Activated naive CD4-positive, alpha-beta T cell treated with anti-CD3 and anti-CD28 coated beads for 36 hours (primary cell): ENCODE measurements at places on chromosomes 2 and 18.

GRCh38 chr18:13217466-13217961 lies 1.0 kb upstream of the LDLRAD4 start:
- DNase-seq, result peak; percentile 65

DNA sequence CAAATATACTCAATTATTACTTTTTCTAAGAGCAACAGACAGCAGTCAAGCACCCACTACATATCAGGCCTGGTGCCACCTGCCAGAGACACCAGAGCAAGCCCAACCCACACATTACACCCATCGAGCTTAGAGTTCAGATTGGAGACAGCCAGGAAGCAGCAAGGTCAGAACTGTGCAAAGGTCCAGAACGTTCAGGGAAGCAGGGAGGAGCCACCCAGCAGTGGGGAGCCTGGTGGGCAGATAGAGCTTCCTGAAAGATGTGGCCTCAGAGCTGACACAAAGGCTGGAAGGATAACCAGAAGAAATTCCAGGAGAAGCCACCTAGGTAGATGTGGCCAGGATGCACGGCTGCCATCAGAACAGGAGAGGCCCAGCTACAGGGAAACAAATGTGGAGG lies 440.5 kb upstream of the ID2 start:
- DNase-seq, result no peak

GRCh38 chr2:157800838-157801495 lies 75.2 kb downstream of the ACVR1 start:
- no peak for DNase-seq

GRCh38 chr18:34650121-34650545 lies 60.0 kb upstream of the DTNA start:
- no peak for DNase-seq

- DNase-seq, result no peak
Measured at GRCh38 chr18:59387687-59388565, 28.9 kb upstream of the LMAN1 start.

- DNase-seq, result peak; percentile 14
Measured at GRCh38 chr2:149169656-149170055, 131.2 kb downstream of the LYPD6B start.

GRCh38 chr18:9824474-9824832 lies 61.3 kb upstream of the TXNDC2 start:
- DNase-seq, result no peak

GRCh38 chr2:171794918-171795317 lies 99.1 kb downstream of the SLC25A12 start:
- no peak for DNase-seq

DNA sequence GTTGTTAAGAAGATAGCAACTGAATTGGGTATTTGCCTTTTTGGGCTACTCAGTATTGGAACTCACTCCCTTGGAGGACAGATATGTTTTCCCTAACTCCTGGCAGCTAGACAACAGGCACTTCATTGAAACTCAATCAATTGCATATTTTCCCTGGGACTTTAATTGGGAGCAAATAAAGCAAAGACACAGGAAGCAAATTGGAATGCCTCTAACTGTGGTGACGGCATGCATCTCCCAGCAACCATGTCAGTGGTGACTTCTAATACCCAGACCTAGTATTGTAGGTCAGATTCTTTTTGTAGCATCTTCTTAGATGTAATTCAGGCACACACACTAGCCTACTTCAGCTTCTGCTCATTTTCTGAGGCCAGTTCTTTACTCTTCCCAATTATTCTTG lies 164.2 kb upstream of the SETBP1 start:
- no peak for DNase-seq

DNA sequence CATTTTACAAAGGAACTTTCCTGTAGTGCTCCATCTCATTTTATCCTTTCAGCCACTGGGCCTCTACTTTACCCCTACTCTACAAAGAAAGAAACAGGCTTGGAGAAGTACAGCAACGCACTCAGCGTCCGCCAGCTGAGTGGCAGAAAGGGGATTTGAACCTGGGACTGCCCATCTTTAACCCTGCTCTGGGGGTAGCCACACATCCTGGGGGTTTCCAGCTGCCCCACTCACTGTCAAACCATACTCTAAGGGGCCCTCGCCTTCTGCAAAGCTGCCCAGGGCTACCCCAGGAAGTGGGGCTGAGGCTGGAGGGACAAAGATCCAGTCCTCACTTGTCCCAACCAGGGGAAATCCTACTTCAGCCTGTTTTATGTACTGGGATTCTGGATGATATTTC lies 17.9 kb downstream of the HS1BP3 start:
- no peak for DNase-seq

GRCh38 chr2:59080451-59081181 lies 839.5 kb upstream of the FANCL start:
- no peak for DNase-seq

DNA sequence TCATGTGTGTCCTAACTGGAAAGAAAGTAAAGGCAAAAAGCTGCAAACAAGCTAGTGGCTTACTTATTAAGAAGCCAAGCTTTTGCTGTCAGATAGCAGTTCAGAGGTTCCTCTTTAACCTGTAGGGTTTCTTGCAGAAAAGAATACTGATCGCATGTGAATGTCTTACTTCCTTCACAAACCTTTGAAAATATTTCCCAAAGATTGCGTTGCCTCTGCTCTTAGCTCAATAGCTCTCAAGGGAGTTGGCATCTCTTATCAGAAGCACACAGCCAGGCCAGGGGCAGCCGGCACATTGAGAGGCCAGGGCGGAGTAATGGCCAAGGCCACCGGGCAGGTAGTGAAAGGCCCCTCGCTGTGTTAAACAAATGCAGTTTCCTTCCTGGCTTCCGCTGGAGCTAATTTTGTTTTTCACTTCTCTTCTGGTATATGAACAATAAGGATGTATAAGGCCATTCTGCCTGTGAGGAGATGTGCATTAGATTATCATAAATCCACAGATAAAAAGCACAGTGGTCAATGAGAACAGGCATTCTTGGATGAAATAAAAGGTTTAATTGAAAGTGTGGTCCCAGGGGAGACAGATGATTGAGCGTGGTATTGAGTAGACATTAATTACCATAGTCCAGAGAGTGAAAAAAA lies 542.4 kb upstream of the NRP2 start:
- no peak for DNase-seq

DNA sequence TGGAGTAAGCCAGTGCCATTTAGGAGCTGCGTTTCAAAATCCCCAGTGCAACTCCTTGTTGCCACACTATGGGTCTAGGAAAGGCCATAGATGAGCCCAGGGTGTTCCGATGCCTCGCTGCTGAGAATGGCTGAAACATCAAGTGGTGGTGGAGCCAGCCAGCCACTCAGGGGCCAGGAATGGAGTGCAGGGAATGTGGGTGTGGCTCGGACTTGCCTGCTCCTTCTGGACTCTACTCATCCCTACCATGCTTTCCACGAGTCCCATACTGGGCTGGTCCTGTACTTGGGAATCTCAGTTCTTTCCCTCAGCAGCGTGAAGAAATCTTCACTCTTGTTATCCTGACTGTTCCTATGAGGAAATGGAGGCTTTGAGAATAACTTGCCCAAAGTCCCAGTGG lies 143.5 kb downstream of the INSIG2 start:
- no peak for DNase-seq

GRCh38 chr2:20401489-20401835 lies 45.4 kb upstream of the RHOB start:
- DNase-seq, result no peak
